ENCODE measurements at places on chromosomes 5 and 9. TPM values are rescaled to one million over a fixed set of nuclear protein-coding genes. Genes with fewer than 3 reads are reported as not detected.

The SIT1 gene
- not detected for total RNA-seq

The PCDHA9 gene
- not detected for total RNA-seq

GRCh38 chr5:36111238-36111637, 40.4 kb downstream of the LMBRD2 start:
- DNase-seq, result no peak

The DNAI1 gene
- 1.1 TPM for total RNA-seq

DNA sequence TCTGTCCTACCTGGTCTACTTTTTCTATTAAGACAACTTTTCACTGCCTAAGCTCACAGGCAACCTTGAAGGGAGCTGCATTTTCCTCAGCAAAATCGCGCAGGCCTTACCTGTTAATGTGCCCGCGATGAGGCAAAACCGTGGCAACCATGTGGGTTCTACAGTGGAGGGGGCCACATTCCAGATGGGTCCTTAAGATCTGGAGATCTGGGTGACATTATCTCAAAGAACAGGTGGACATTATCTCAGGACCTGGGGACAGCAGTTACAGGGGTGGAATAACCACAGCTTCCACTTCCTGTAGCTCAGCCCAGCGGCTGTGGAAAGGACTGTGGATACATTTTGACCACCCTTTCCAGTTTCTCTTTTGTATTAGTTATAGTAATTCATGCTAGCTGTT, 112.8 kb upstream of the PTCH1 start:
- no peak for DNase-seq
- no peaks in the 10 kb centered on the region for H3K27me3 ChIP-seq
- H3K4me3 ChIP-seq, result no peak overlapping the region
- H3K36me3 ChIP-seq, result no peaks in the 10 kb centered on the region
- no peak overlapping the region for H3K27ac ChIP-seq

The HNRNPH1 gene
- 788 TPM for total RNA-seq

The SMAD5 gene
- total RNA-seq, result 64.3 TPM

DNA sequence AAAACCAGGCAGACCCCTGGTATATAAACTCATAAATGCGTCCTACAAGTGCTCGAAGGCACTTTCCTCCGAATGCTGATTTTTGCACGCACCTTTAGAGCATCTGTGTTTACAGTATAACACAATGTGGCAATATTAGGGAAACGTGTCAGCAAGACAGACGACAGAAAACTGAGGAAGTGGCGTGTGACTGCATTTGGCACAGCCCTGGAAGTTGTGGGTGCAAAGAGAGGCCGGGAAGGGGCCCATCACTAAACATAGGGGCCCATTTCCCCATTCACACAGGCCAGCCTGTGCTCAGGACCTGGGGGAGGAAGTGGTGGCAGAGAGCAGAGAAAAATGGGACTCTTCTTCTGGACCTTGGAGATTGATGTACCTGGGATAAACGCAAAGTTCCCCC, 48.2 kb downstream of the RASGEF1C start:
- H3K27ac ChIP-seq, result no peak overlapping the region
- H3K4me1 ChIP-seq, result no peaks in the 10 kb centered on the region
- H3K36me3 ChIP-seq, result no peaks in the 10 kb centered on the region
- no peak for DNase-seq

GRCh38 chr5:78007233-78007632, 231.1 kb upstream of the TBCA start:
- H3K27ac ChIP-seq, result no peak overlapping the region
- H3K27me3 ChIP-seq, result no peaks in the 10 kb centered on the region
- H3K36me3 ChIP-seq, result no peaks in the 10 kb centered on the region
- H3K4me1 ChIP-seq, result no peaks in the 10 kb centered on the region

DNA sequence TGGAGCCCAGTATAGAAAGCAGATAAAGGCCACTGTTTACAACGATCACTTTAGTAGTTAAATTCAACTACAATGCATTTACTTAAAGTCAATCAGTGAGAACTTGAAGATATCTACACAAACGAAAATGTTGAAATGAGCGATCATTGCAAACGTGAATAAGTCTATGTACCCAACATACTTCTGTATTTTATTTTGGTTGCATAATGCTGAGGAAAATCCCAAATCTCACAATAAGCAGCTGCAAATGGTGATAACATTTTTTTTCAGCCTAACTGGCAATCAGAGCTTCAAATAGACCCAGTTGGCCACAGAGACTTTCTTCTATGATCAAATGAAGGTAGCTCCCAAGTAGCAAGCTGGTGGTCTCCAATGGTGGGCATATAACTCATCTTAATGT, 32.1 kb downstream of the PDGFRB start:
- no peaks in the 10 kb centered on the region for H3K27me3 ChIP-seq
- no peak for DNase-seq
- no peak overlapping the region for H3K27ac ChIP-seq
- H3K4me1 ChIP-seq, result peaks cover 4% of the 10 kb centered on the region
- H3K36me3 ChIP-seq, result no peaks in the 10 kb centered on the region
- no peak overlapping the region for H3K4me3 ChIP-seq

The SEMA5A gene
- total RNA-seq, result 0.02 TPM

DNA sequence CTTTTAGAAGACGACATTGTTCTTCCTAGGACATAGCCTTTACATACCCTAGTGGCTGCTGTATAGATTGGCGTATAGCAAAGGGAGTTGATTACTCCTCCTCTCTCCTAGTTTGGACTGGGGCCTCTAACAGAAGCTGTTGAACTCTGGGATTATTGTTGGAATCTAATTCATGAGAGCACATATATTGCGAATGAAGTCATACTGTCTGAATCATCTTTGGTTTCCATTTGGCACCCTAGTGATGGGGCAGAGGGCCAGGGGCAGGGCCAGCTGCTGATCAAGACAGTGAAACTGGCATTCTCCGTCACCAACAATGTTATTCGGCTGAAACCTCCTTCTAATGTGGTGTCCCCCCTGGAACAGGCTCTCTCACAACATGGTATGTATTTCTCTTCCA, 40.3 kb downstream of the NUP188 start:
- H3K4me1 ChIP-seq, result no peaks in the 10 kb centered on the region
- H3K27me3 ChIP-seq, result no peaks in the 10 kb centered on the region
- H3K27ac ChIP-seq, result no peak overlapping the region
- H3K36me3 ChIP-seq, result peaks cover 57% of the 10 kb centered on the region

- no peak overlapping the region for H3K4me3 ChIP-seq
- no peak overlapping the region for H3K27ac ChIP-seq
- no peaks in the 10 kb centered on the region for H3K4me1 ChIP-seq
- DNase-seq, result no peak
- H3K27me3 ChIP-seq, result no peaks in the 10 kb centered on the region
Observed at GRCh38 chr5:45179686-45180085, 370.9 kb downstream of the MRPS30 start.

GRCh38 chr5:77172713-77173328, 37.7 kb upstream of the PDE8B start:
- H3K4me3 ChIP-seq, result no peak overlapping the region
- no peak overlapping the region for H3K27ac ChIP-seq
- H3K27me3 ChIP-seq, result no peaks in the 10 kb centered on the region
- peaks cover 14% of the 10 kb centered on the region for H3K4me1 ChIP-seq

DNA sequence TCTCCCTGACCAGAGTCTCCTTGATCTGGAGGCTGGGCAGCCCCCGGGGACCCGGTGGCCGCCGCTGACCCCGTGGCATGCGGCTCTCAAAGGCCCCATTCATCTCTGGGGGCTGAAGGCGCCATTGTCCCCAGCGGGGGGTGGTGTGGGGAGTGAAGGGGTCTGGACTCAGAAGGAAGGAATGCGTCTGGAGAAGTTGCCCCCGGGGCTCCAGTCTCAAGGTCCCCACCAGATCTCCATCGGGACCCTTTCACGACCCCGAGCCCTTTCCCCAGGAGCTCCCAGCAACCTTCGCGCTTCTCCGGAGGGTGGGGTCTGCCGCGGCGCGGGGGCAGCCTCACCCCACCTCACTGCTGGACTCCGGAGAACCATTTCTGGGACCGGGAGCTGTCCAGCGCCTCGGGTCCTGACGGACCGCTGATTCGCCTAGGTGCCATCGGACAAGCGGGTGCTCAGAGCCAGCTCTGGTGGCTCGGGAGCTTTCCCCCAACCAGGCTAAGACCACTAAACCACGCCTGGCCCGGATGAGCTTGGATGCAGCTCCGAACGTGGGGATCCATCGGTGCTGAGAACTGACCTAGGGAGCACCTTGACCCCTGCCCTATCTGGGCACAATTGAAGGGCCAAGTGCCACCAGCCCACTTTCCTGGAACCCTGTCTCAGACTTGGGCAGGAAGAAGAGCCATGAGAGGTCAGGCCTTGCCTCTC, 5.1 kb upstream of the PCDH1 start:
- H3K27ac ChIP-seq, result no peak overlapping the region
- peaks cover 3% of the 10 kb centered on the region for H3K4me1 ChIP-seq
- DNase-seq, result no peak
- peaks cover 4% of the 10 kb centered on the region for H3K27me3 ChIP-seq
- H3K36me3 ChIP-seq, result no peaks in the 10 kb centered on the region

- no peaks in the 10 kb centered on the region for H3K36me3 ChIP-seq
- DNase-seq, result no peak
- H3K4me1 ChIP-seq, result 0 out of 2 replicates have a peak, but pooled peaks cover 3% of the 10 kb centered on the region
- H3K27me3 ChIP-seq, result no peaks in the 10 kb centered on the region
- no peak overlapping the region for H3K4me3 ChIP-seq
Observed at GRCh38 chr9:93684806-93685543, 108.6 kb downstream of the PHF2 start.

- H3K27ac ChIP-seq, result no peak overlapping the region
- no peak for DNase-seq
- no peaks in the 10 kb centered on the region for H3K27me3 ChIP-seq
- H3K4me3 ChIP-seq, result no peak overlapping the region
- no peaks in the 10 kb centered on the region for H3K36me3 ChIP-seq
Observed at GRCh38 chr5:143135832-143136551, 267.5 kb downstream of the NR3C1 start.

The AUH gene
- 29.0 TPM for total RNA-seq

- peaks cover 4% of the 10 kb centered on the region for H3K4me1 ChIP-seq
- H3K27me3 ChIP-seq, result peaks cover 4% of the 10 kb centered on the region
- H3K4me3 ChIP-seq, result no peak overlapping the region
- H3K36me3 ChIP-seq, result no peaks in the 10 kb centered on the region
- no peak for DNase-seq
- H3K27ac ChIP-seq, result no peak overlapping the region
Observed at GRCh38 chr9:89657295-89657694, 52.5 kb downstream of the GADD45G start.

DNA sequence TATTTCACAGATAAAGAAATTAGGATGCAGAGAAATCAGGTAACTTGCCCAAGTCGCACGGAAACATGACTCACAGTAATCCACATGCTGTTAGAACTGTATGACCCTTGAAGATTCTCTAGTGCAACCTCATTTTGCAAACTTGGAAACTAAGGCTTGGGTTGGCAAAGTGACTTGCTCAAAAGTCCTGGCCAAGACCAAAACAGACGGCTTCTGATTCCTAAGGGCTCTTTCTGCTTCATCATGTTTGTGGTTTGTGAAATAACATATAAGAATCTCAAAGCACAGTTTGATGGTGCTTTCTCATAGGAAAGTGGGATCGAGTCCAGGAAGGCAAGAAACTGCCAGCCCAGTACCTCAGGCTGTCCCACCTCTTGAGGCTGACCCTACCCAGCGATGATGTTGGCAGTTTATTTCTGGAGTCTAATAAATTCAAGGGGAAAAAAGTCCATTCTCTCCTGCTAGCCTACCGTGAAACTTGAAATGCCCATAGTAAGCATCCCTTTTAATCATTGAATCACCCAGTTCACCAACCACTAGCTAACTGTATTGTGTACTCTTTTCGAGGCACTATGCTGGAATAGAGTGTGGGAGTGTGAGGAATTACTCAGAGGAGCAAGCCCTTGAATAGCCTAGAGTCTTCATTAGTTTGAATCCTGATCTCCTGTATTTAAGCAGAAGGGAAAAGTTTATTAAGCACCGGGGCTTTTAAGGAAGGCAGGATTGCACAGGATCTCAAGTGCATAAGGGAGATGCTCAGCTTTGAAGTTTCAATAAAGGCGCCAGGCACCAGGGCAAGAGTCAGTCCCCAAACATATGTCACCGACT, 14.1 kb downstream of the CAPSL start:
- no peak overlapping the region for H3K27ac ChIP-seq
- H3K27me3 ChIP-seq, result peaks cover 36% of the 10 kb centered on the region
- DNase-seq, result no peak
- no peak overlapping the region for H3K4me3 ChIP-seq

The FGFR4 gene
- 78.1 TPM for total RNA-seq

GRCh38 chr5:56683733-56684132, 131.6 kb upstream of the MAP3K1 start:
- no peak overlapping the region for H3K4me3 ChIP-seq
- no peaks in the 10 kb centered on the region for H3K27me3 ChIP-seq
- H3K27ac ChIP-seq, result no peak overlapping the region
- no peaks in the 10 kb centered on the region for H3K36me3 ChIP-seq
- no peak for DNase-seq
- H3K4me1 ChIP-seq, result no peaks in the 10 kb centered on the region

The ELAVL2 gene
- total RNA-seq, result not detected

The SLC24A2 gene
- not detected for total RNA-seq

DNA sequence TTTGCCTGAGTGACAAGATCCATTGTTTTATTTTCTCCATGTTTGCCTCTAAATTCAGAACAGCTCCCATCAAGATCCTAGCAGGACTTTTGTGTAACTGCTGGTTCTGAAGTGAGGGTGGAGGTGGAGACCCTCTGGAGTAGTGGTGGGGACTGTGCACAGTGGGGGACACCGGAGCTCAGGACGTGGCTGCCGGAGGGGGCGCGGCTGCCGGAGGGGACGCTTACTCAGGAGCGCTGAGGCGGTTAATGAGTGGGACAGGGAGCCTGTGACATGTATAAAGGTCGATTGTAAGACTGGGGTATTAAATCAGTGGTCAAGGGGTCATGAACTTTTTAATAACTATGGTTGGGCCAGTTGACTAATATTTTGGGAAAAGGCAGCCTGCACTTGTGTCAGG, 127.0 kb upstream of the CACNA1B start:
- DNase-seq, result no peak
- H3K4me3 ChIP-seq, result no peak overlapping the region
- H3K4me1 ChIP-seq, result peaks cover 3% of the 10 kb centered on the region
- no peaks in the 10 kb centered on the region for H3K27me3 ChIP-seq
- peaks cover 8% of the 10 kb centered on the region for H3K36me3 ChIP-seq

The FAXDC2 gene
- total RNA-seq, result 0.22 TPM

DNA sequence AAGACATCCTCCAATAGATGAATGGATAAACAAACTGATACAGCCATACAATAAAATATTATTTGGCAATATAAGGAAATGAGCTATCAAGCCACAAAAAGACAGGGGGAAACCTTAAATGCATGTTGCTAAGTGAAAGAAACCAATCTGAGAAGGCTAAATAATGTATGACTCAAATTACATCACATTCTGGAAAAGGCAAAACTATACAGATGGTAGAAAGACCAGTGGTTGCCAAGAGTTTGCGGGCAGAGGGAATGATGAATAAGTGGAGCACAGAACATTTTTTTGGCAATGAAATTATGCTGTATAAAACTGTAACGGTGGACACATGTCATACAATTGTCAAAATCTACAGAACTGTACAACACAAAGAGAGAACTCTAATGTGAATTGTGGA, 63.3 kb downstream of the CSF2 start:
- no peak overlapping the region for H3K4me3 ChIP-seq
- DNase-seq, result no peak
- no peak overlapping the region for H3K27ac ChIP-seq
- H3K36me3 ChIP-seq, result no peaks in the 10 kb centered on the region
- no peaks in the 10 kb centered on the region for H3K27me3 ChIP-seq

All from HCT116 (cell line).